Left lung (tissue), 14 donors: ENCODE measurements at places on chromosomes 1 and 21. TPM values are rescaled to one million over a fixed set of nuclear protein-coding genes. Genes with fewer than 3 reads are reported as not detected.

GRCh38 chr1:4710592-4711415, 56.4 kb downstream of the AJAP1 start:
- peaks cover 80% of the 10 kb centered on the region for H3K27me3 ChIP-seq
- no peaks in the 10 kb centered on the region for H3K36me3 ChIP-seq
- H3K4me3 ChIP-seq, result no peak overlapping the region
- H3K27ac ChIP-seq, result no peak overlapping the region

The LHX8 gene
- not detected for polyA plus RNA-seq

- peak overlapping the region; percentile 99 for H3K27ac ChIP-seq
- peaks cover 31% of the 10 kb centered on the region for H3K4me1 ChIP-seq
- H3K36me3 ChIP-seq, result peaks cover 5% of the 10 kb centered on the region
- H3K4me3 ChIP-seq, result peak overlapping the region; percentile 0
- DNase-seq, result no peak
- no peaks in the 10 kb centered on the region for H3K27me3 ChIP-seq
Observed at GRCh38 chr1:36149973-36150295, 648 bp upstream of the TRAPPC3 start.

The RNU1-3 gene
- 2.5 TPM for polyA plus RNA-seq

- DNase-seq, result no peak
- no peaks in the 10 kb centered on the region for H3K27me3 ChIP-seq
- H3K4me3 ChIP-seq, result no peak overlapping the region
- H3K4me1 ChIP-seq, result no peaks in the 10 kb centered on the region
Observed at GRCh38 chr1:214400131-214400530, 119.2 kb downstream of the SMYD2 start.

DNA sequence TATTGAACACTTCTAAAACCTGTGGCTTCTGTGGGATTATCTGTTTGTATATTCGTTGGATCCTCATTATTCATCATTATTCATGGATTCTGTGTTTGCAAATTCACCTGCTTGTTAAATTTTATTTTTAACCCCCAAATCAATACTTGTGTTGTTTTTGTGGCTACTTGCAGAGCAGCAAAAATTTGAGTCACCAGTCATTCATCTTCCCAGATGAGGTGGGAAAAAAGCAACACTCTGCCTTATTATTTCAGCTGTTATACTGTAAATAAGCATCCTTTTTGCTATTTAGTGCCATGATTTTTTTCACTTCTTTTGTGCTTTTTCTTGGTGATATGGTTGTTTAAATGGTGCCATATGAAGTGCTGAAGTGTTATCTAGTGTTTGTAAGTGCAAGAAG, 56.7 kb downstream of the RASAL2 start:
- no peaks in the 10 kb centered on the region for H3K4me1 ChIP-seq
- DNase-seq, result no peak
- no peak overlapping the region for H3K4me3 ChIP-seq

DNA sequence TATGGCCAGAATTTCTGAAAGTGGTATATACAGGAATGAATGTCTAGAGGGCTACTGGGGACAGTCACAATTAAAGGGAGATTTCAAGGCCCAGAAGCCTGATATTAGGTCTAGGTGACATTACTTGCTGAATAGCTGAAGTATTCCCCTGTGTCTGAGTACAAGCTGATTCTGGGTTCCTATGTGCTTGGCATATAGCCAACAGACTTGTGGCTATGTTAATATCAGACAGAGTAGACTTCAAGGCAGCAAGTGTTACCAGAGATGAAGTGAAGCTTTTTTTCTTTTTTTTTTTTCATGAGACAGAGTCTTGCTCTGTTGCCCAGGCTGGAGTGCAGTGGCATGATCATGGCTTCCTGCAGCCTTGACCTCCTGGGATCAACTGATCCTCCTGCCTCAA, 8.3 kb downstream of the TTC4 start:
- H3K4me3 ChIP-seq, result no peak overlapping the region
- no peak for DNase-seq
- no peak overlapping the region for H3K27ac ChIP-seq
- H3K4me1 ChIP-seq, result no peaks in the 10 kb centered on the region
